ENCODE measurements at places on chromosomes 16 and 17.

GRCh38 chr17:74744714-74745547 lies 3.5 kb upstream of the NHERF1 start:
- DNase-seq = peak; percentile 35

DNA sequence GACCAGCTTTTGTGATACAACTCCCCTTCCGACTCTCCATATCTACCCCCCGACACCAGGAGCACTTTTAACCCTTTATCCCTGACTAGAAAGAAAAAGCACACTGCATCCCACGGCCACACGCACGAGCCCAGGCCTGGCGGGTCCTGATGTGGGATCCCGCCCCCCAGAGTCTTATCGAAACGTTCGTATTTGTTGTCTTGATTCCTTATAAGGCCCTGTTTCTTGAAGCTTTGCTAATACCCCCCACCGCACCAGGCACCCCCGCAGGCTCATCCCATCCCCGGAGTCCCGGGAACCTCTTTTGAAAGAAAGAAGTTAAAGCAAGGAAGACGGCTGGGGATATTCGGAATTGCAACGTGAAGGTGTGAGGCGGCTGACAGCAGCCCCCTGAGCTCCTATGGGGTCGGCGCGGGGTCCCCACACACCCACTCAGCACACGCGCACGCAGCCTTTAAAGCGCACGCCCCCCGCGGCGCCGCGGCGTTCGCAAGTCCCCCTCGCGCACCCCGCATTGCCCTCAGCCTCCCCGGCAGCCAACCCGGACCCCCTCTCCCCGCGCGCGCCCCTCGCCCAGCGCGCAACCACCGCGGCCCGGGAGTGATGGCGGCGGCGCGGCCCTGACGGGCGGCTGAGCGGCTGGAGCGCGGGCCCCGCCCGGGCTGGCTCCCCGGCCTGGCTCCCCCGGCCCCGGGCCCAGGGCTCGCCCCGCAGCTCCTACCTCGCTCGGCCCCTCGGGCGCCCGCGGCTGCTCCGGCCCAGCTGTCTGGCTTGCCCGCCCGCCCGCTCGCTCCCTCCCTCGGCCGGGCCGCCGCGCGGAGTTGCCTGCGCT lies 448 bp downstream of the STAT5B start:
- no peak for DNase-seq

DNA sequence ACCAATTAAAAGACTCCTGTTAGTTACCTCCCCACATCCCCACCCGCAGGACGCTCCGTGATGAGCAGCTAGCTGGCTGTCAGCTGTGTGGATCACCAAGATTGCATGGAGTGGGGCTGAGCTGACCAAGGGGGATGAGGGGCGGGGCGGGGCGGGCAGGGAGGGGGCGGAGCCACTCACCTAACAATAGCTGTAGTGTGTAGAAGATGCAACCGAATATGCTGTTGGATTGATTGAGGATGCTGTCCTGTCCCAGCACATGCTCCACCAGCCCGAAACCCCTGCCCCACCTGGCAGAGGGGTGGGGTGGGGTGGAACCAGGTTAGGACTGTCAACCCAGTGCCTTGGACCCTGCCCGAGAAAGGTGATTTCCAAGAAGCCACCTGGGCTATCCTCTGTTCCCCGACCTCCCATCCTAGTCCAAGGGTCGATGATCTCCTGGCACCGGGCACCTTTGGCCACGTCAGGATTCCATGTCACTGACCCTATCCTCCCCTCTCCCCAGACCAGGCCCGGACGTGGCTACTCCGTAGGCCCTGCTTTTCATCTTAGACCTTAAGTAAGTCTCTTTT lies 1.4 kb downstream of the VKORC1 start:
- peak; percentile 30 for DNase-seq

GRCh38 chr17:13475574-13476223 lies 126.0 kb downstream of the HS3ST3A1 start:
- no peak for DNase-seq

DNA sequence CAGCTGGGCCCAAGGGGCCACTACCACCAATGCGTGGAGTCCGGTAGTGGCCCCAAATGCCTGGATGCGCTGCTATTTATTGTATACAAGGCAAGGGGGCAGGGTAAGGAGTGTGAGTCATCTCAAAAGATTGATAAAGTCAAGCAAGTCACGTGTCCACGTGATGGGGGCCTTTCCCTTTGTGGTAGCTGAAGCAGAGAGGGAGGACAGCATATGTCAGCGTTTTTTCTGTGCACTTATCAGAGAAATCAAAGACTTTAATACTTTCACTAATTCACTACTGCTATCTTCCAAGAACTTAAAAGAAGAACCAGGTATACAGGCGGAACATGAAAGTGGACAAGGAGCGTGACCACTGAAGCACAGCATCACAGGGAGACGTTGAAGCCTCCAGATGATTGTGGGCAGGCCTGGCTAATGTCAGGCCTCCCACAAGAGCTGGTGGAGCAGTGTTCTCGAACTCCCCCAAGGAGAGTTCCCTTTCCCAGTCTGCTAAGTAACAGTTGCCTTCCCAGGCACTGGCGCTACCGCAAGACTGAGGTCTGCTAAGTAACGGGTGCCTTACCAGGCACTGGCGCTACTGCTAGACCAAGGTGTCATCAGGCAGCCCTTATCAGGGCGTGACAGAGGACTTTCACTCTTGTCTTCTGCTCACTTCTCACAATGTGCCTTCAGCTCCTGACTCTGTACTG lies 10.8 kb upstream of the ASB16 start:
- DNase-seq = no peak

DNA sequence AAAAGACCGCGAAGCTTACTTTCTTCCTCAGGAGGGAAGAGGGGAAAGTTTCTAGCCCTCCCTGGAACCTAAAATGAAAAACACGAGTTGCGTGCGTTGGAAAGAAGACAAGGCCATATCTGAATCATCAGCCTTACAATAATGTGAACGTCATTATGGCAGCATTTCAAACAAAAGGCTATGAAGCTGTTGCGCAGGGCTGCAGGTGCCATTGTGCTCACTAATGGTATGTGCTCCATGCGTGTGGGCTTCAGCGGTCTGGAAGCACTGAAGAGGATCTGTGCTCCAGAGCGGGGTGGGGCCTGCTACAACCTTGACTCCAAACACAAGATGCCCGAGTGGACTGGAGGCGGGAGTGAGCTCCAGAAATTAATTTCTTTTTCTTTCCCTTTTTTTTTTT lies 12.1 kb upstream of the CYB5B start:
- DNase-seq = no peak

DNA sequence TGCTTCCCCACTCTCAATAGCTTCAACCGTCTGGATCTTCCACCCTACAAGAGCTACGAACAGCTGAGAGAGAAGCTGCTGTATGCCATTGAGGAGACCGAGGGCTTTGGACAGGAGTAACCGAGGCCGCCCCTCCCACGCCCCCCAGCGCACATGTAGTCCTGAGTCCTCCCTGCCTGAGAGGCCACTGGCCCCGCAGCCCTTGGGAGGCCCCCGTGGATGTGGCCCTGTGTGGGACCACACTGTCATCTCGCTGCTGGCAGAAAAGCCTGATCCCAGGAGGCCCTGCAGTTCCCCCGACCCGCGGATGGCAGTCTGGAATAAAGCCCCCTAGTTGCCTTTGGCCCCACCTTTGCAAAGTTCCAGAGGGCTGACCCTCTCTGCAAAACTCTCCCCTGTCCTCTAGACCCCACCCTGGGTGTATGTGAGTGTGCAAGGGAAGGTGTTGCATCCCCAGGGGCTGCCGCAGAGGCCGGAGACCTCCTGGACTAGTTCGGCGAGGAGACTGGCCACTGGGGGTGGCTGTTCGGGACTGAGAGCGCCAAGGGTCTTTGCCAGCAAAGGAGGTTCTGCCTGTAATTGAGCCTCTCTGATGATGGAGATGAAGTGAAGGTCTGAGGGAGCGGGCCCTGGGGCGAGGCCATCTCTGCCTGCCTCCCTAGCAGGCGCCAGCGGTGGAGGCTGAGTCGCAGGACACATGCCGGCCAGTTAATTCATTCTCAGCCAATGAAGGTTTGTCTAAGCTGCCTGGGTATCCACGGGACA lies 11.1 kb upstream of the CLEC18A start:
- no peak for DNase-seq

DNA sequence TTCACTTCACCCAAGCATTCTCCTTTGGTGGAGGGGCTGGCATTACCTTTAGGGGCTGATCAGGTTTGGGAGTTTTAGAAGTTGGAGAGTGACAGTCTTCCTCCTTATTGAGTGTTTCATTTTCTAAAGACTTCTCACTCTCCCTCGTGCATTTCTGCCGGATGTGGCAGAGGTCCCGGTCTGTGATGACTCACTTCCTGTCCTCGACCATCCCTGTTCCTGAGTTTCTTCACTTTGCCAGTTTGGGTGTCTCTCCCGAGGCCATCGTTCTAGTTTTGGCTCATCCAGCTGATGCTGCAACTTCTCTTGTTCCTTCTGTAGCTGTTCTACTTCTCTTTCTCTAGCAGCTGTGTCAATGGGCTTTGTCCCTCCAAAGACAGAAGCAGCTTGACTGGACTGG lies 104.3 kb downstream of the PHKB start:
- DNase-seq = peak; percentile 39

DNA sequence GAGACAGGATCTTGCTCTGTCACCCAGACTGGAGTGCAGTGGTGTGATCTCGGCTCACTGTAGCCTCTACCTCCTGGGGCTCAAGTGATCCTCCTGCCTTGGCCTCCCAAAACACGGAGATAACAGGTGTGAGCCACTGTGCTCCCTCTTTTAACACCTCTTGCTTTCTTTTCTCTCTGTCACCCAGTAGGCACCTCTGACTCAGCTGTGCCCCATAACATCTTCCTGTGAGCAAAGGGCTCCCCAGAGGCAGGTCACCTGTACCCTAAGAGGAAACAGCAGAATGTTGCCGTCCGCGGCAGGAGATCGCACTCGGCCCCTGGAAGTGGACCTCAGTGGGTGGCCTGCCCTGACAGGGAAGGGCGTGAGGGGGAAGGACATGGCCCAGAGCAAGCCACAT lies 918 bp upstream of the NLRC3 start:
- no peak for DNase-seq

GRCh38 chr16:68384288-68385161 lies 63.8 kb downstream of the SMPD3 start:
- no peak for DNase-seq

GRCh38 chr16:69563605-69564580 lies 1.9 kb upstream of the NFAT5 start:
- DNase-seq = no peak

- no peak for DNase-seq
Measured at GRCh38 chr17:50310455-50311111, 35.3 kb upstream of the XYLT2 start.

DNA sequence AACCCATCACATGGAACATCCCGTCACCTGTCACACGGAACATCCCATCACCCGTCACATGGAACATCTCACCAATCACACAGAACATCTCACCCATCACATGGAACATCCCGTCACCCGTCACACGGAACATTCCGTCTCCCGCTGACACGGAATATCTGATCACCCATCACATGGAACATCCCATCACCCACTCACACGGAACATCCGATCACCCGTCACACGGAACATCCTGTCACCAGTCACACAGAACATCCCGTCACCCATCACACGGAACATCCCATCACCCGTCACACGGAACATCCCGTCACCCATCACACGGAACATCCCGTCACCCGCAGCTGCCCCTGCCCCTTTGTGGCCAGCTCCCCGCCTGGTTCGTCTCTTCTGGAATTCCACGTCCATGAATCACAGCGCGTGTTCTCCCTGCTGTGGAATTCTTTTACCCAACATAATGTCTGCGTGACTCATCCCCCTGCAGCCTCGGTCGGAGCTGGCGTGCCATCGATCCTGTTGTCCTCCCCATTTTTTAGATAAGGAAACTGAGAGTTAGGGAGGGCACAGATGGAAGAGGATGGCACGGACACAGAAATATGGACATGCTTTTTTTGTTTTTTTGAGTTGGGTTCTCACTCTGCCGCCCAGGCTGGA lies 5.6 kb downstream of the CPNE7 start:
- DNase-seq = peak; percentile 97

GRCh38 chr17:28398280-28398981 lies 7.6 kb downstream of the SLC46A1 start:
- DNase-seq = peak; percentile 84

DNA sequence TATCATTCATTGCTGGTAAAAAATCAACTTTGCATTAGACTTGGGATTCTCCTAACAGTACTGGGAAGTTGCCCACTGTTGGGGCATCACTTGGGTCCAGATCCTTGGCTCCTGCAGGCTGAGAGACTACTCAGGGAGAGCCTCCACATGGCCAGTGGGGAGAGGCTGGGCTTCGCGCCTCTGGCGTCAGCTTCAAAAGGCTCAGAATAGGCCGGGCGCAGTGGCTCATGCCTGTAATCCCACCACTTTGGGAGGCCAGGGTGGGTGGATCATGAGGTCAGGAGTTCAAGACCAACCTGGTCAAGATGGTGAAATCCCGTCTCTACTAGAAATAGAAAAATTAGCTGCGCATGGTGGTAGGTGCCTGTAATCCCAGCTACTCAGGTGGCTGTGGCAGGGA lies 3.4 kb upstream of the CSHL1 start:
- DNase-seq = no peak

DNA sequence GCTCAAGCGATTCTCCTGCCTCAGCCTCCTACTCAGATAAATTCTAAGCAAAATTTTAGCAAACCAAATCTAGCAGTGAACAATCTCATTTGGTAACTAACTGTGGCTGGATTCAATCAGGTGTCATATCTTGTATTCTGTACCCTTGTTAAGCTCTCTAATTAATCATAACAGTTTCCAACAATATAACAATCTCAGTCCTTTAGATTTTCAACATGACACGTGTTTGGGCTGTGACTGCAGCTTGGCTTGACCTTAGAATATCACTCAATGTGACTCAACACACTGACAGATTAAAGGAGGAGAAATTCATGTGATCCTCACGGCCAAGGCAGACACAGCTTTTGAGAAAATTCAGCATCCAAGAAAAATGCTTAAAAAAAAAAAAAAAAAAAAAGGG lies 133.6 kb downstream of the BANP start:
- DNase-seq = no peak

- no peak for DNase-seq
Measured at GRCh38 chr17:38741921-38742410, 6.2 kb downstream of the PCGF2 start.

DNA sequence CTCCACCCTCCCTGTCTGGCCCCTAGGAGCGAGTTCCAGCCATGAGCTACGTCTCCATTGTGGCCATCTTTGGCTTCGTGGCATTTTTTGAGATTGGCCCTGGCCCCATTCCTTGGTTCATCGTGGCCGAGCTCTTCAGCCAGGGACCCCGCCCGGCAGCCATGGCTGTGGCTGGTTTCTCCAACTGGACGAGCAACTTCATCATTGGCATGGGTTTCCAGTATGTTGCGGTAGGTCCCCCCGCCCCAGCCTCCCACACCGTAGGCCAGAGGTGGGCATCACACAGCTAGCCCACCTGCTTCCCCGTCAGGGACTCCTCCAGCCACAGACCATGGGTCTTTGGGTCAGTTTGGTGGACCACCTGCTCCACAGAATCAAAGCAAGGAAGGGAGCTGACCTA lies 4.2 kb downstream of the SLC2A4 start:
- DNase-seq = no peak

DNA sequence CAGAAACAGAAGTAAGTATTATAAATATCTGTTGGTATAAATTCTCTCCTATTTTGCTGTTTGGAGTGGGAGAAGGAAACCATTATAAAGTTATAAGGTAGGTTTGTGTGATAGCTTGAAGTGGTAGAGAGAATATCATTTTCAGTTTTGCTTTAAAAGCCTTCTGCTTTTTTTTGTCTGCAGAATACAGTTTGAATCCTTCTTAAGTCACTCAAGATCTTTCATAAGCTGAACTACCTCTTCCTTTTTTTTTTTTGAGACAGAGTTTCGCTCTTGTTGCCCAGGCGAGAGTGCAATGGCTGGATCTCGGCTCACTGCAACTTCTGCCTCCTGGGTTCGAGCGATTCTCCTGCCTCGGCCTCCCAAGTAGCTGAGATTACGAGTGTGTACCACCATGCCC lies 9.0 kb downstream of the ATAD5 start:
- no peak for DNase-seq

- no peak for DNase-seq
Measured at GRCh38 chr17:69961501-69962145, 113.4 kb upstream of the KCNJ16 start.
